ENCODE measurements at places on chromosomes 3 and 15. TPM values are rescaled to one million over a fixed set of nuclear protein-coding genes. Genes with fewer than 3 reads are reported as not detected.

CX3CR1 gene
- 0.16 TPM for total RNA-seq

- no peak for ATAC-seq
Measured at GRCh38 chr3:140767566-140767965, 89.7 kb downstream of the TRIM42 start.

ANKRD34C gene
- total RNA-seq, result 0.09 TPM

DNA sequence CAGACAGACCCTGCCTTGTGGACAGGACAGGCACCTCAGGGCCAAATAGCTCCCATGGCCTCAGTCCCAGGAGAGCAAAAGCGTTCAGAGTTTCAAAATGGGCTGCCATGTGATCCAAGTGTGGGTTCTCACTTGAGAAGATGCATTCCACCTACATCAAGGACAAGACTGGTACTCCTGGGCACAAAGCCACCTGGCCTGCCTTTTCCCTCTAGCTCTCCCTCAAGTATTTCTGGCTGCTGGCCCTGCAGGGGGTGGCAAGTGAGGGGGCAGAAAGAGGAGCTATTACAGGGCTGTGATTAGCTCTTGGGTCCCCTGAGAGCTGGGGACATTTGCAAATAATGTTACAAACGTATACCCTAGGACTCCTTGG lies 6.5 kb upstream of the COL7A1 start:
- ATAC-seq, result no peak

DNA sequence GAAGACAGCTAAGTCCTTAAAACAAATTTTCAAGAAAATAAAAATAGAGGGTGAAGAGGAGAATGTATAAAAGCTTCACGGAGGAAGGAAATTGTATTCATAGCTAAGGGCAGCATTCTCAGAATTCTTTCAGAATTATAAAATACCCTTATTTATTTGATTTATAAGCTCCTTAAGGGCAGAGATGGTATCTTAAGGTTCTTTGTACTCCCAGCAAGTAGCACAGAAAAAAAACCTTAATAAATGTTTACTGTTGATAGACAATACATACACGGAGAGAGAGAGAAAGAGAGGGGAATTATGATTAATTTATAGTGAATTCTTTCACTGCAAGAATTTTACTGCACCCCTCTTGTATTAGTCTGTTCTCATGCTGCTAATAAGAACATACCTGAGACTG lies 375.6 kb upstream of the CCDC54 start:
- ATAC-seq, result no peak

- no peak for ATAC-seq
Measured at GRCh38 chr3:114660808-114661207, 367.0 kb downstream of the TIGIT start.

ZNF501 gene
- total RNA-seq, result 1.6 TPM

DNA sequence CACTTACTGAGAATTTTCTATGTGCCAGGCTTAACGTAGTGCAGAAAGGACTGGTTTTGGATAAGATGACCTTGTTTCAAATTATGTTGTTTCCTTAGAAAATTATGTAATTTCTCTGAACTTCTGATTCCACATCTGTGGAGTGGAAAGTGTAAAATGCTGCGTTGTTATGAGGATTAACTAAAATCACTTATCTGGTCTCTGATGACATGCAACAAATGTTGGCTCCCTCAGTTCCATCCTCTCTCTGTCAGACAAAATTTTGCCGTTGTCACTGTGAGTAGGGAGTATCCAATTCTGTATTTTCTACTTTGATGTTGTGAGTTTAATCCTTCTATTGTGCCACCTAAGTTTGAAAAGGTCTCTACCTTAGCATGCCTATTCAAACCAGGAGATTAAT lies 175.5 kb downstream of the KCNMB2 start:
- no peak for ATAC-seq

DNA sequence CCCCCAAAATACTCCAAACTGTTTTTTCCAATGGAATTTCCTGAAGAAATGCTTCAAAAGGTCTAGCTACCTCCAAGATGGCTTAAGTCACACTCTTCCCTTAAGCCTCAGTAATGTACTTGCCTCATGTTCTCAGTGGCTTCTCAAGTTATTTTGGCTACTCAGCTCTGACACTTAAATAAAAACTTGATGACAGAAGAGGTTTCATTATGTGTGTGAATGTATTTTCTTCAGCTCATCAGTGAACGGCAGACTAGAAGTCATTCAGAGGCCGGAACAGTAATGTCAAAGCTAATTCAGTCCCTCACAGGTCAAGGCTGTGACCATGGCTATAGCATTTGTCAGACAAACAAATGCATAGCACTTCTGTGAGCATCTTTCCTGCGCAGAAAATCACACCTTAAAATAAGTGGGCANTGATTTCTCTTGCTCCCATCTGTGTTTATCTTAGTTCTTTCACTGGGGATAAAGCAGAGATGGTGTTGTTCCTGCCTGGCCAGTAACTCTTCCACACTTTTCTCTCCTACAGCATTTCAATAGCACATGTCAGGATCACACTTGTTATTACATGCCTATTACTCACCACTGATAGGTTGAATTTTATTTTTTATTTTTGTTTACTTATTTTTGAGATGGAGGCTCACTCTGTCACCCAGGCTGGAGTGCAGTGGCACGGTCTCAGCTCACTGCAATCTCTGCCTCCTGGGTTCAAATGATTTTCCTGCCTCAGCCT lies 68.5 kb upstream of the PLCL2 start:
- ATAC-seq, result peak; percentile 22

- no peak for ATAC-seq
Measured at GRCh38 chr3:11499144-11499543, 144.6 kb downstream of the VGLL4 start.

DNA sequence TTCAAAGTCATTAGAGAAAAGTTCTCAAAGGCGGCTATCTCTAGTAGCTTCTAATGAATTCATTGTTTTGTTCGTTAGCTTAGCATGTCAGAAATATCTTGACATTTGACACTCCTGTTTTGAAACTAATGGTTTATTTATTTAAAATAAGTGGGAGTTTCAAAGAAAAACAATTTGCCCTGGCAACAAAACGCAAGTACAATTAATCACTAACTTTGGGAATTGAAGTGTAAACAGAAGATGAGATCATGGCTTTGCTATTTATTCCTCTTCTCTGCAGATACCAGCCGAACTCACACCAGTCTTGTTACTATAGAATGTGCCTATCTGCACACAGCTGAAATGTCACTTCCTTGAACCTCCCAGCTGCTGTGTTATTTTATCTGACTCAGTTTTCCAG lies 27.5 kb downstream of the MASP1 start:
- peak; percentile 83 for ATAC-seq

DNA sequence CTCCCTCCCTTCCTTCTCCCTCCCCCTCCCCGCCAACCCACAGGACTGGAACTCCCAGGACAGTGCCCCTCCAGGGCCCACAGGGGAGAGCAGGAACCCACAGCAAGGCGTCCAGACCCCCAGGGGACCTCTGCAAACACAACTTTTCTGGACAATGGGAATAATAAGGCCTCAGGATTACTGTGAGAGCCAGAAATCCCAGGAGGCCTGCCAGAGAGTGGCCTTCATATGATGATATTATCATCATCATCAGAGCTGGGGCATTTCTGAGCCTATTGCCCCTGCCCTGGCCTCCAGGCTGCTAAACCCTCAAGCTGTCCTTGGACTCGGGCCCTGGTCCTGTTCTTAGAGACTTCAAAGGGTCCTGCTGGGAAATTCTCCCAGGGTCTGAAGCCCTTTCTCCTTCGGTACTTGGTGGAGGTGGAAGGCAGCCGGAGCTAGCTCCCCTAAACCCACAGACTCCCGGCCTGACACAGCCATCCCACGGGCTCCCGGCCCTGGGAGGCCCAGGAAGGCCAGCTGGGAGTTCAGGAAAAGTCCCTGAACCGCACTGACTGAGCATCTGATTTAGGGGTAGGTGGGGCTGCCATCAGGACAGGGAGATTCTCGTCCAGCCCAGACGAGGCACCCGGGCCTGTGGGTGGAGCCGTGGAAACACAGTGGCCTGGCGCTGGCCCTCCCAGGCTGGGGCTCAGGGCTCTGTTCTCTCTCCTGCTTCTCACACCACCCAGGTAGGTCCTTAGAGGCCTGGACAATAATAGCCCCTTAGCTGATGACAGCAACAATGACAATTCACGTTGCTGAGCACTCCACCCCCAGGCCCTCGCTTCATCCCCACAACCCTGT lies 4.9 kb downstream of the CALML4 start:
- ATAC-seq, result peak; percentile 46

GRCh38 chr3:197298945-197299854 lies 788 bp upstream of the DLG1 start:
- no peak for ATAC-seq

GRCh38 chr3:138394156-138394555 lies 40.3 kb upstream of the ESYT3 start:
- ATAC-seq, result no peak

HCLS1 gene
- 4.6 TPM for total RNA-seq

GRCh38 chr15:50256188-50257041 lies 9.1 kb downstream of the HDC start:
- no peak for ATAC-seq

GRCh38 chr3:101853982-101854381 lies 4.7 kb downstream of the NFKBIZ start:
- ATAC-seq, result no peak

DNA sequence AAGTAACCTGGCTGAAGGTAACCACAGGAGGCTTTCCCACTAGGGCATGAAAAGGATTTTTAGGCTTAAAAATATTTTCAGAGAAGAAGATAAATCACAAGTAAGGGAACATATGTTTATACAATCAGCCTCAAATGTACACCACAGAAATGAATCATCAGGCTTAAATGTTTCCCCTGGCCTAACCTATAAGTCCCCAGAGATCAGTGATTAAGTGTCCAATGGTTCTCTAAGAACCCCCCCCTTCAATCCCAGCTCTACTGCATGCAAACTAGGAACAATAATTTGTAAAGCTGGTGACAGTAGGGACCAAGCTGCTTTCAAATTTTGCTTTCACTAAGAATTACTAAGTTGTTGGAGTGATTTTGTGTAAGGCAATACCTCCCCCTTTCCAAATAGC lies 431.6 kb upstream of the LMCD1 start:
- peak; percentile 87 for ATAC-seq

DNA sequence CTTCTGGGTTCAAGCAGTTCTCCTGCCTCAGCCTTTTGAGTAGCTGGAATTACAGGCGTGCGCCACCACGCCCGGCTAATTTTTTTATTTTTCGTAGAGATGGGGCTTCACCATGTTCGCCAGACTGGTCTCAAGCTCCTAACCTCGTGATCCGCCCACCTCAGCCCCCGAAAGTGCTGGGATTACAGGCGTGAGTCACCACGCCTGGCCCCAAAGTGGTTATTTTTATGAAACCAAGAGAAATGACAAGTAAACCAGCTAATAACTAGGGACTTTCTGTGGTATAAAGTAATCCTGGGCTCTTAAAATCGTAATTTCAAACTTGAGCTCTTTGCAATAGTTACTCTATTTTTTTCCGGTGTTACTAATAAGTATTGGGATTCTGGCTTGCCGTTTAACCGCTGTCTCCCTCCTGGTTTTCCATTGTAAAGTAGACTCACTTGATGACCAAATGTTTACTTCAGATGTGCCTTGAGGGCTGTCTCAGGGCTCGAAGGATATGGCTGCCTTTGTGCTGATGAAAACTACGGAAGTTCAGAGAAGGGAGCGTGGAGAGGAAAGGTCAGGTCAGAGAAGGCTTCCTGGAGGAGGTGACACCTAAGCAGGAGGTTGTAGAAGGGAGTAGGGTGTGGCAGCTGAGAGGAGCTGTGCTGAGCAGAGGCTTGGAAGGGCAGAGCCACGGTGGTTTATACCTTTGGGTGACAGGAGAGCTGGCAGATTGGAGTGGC lies 4.2 kb downstream of the ZSCAN2 start:
- no peak for ATAC-seq

GOLGA8R gene
- total RNA-seq, result 1.1 TPM

DNA sequence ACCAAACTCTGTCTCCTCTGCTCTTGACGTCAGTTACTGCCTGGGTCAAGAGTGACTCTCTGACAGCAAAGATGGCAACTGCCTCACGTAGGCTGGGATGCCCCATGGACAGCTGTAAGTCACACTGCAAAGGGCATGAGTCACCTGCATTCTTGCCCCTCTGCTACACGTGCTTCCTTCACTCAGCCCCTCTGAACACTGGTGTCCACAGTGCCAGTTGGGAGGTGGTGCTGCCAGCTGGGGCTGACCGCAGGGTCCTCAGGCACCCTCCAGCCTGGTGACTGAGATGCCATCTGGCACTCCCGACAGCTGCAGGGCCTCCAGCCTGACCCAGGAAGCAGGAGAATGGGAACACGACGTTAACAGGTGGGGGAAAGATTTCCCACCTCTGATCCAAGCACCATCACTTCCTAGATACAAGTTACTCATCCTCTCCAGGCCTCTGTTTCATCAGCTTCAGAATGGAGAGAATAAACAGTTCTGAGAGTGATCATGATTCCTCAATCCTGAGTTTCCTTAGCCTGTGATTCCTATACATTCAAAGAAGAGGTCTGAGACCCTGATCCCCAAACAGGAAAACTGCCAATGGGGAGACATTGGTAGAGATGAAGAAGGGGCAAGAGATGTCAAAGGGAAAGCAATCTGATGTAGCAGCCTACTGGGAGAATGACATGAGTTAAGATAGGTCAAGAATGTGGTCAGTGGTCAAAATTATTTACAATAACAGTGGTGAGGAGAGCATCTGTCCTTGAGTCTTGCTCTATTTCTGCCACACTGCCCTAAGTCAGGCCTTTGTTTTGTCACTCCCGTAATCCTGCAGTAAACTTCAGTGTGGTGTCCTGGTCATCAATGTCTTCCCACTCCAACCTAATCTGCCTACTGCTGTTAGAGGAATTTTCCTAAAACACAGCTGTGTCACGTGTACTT lies 86.1 kb upstream of the BCL6 start:
- no peak for ATAC-seq

GRCh38 chr3:172102123-172102882 lies 62.9 kb downstream of the FNDC3B start:
- no peak for ATAC-seq

OR5K2 gene
- not detected for total RNA-seq

DNA sequence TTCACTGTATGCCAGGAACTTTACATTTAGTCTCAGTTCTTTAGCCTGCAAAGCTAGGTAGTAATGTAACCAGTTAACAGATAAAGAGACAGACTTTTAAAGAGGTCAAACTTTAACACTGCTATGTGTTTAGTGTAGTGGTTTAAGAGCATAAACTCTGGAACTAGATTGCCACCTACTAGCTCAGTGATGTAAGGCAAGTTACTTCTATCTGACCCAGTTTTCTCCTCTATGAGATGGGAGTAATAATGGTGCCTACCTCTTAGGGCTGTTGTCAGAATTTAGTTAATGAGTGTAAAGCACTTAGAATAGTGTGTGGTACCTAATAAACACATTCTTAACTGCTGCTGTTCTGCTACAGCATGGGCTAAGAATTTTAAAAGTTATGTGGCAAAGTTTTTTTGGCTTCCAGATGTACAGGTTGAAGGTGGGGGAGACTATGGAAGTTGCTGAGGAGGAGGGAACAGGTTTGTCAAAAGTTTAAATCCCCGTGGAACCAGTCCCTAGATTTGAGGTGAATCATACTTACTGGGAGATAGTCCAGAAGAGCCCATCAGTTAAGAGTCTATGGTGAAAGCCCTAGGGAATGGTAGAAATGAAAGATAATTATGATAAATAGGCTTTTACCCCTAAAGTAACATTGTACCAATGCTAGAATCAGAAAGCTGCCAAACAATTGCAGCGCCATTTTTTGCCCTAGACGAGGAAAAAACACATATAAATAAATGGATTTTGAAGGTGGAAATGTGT lies 13.9 kb downstream of the TSC22D2 start:
- no peak for ATAC-seq
